Mononuclear cell (primary cell): ENCODE measurements at places on chromosomes 5 and 9. TPM values are rescaled to one million over a fixed set of nuclear protein-coding genes. Genes with fewer than 3 reads are reported as not detected.

MGAT1 gene
- 119 TPM for total RNA-seq

PCDHA11 gene
- 0.10 TPM for total RNA-seq

CXCL14 gene
- not detected for total RNA-seq

IQGAP2 gene
- total RNA-seq, result 75.0 TPM
